ENCODE measurements at places on chromosomes 2 and 18.

DNA sequence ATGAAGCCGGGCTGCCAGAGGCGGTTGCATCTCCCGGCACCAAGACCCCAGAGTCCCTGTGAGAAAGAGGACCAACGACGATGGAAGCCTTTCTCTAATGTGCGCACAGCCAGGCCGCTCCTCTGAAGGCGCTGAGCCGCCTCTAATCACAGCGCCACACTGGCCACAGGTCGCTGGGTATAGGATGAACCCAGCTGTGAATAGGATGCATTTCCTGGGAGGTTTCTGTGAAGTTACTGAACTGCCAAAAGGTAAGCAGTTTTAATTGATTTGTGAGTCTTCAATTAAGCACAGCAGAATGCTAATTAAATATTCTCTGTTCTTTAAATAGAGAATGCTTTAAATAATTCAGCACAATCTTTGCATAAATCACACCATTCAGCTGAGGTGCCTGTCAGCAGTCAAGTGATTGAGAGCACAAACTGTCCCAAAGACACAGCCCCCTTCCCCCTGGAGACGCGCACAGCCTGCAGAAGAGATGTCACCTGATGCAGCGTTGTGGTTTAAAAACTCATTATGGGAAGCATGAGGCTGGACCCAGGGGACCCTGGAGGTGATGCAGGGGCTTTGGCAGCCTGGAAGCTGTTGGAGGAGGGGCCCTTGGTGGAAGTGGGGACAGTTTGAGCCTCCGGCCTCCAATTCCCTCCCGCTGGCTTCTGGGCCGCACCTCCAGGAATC, 98.1 kb downstream of the RTP5 start:
- no peak for DNase-seq

DNA sequence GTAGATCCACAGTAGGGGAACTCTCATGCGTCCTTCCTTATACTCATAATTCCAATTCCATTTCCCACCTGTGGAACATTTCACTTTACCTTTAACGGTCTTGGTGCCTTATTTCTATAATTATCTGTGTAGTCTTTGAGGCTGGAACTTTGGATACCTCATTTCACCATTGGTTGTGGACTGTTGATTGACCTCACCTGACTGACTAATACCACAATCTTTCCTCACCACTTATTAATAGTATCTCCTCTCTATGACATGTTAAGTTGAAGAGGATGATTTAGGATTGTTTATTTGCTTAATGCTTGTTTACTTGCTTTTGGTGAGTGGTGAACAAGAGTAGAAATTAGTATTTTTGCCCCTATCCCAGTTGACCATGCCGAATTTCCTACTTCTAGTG, 50.0 kb downstream of the R3HDM1 start:
- no peak for DNase-seq

GRCh38 chr18:54119524-54120019, 104.9 kb downstream of the MBD2 start:
- DNase-seq: peak; percentile 52

- no peak for DNase-seq
These were observed 24.7 kb downstream of the STEAP3 start for GRCh38 chr2:119248311-119248710.

DNA sequence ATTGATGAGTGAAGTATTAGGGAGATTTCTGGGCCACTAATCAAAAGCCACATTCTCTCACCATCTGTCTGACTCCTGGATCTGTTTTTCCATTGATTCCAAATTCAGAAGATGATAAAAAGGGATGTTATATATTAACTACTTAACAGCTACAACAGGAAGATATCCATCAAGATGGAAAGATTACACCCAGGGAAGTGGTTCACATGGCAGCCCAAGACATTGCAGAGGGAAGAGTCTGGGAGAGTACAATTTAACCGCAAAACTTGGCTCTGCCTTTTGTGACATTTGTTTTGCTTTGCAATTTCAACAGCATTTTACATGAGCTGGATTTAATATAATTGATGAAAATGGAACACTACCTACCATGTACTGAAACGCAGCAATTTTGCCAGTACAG, 22.5 kb upstream of the TCF4 start:
- no peak for DNase-seq

DNA sequence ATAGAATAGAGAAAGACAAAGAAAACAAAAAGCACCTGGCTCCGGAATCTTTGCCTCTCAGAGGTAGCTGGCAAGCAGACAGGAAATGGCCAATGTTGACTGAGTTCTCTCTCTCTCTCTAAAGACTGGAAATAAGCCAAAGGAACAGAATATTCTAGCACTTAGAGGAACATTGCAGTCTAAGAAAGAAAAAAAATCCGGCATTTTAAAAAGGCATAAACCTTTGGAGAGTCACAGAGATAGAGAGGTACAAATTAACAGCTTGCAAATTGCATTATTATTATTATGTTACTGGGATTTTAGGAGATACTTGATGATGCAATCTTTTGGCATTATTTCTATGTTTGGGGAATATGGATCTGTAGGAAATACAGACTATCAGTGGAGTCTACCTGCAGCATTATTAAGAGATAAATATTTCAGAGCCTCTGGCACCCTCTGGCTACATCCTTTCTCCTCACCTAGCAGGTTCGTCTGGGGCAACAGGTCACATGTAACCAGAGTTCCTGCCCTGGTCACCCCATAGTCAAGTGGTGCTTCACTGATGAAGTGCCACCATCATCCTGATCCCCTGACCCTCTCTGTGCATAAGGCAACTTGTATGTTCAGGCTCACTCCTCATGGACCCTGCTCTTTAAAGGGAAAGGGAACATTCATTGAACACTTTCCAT, 318.9 kb upstream of the ACVR2A start:
- no peak for DNase-seq

DNA sequence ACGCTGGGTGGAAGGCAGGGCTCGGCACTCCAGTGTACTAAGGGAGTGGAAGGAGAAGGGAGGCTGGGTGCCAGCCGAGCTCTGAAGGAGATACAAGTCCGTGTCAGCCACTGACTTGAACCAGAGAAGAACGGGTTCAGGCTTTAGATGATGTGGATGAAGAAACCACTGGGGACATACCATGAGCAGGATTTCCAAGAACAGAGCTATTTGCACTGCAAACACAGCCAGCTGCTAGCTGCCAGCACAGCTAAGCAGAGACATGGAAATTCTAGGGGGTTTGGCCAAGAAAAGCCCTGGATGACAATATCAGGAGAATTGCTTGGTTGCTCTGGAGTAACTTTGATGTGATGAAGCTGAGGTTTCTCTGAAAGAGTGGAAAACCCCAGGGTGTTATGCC, 5.2 kb downstream of the CD207 start:
- no peak for DNase-seq

GRCh38 chr18:706405-706804, 6.0 kb downstream of the ENOSF1 start:
- no peak for DNase-seq

DNA sequence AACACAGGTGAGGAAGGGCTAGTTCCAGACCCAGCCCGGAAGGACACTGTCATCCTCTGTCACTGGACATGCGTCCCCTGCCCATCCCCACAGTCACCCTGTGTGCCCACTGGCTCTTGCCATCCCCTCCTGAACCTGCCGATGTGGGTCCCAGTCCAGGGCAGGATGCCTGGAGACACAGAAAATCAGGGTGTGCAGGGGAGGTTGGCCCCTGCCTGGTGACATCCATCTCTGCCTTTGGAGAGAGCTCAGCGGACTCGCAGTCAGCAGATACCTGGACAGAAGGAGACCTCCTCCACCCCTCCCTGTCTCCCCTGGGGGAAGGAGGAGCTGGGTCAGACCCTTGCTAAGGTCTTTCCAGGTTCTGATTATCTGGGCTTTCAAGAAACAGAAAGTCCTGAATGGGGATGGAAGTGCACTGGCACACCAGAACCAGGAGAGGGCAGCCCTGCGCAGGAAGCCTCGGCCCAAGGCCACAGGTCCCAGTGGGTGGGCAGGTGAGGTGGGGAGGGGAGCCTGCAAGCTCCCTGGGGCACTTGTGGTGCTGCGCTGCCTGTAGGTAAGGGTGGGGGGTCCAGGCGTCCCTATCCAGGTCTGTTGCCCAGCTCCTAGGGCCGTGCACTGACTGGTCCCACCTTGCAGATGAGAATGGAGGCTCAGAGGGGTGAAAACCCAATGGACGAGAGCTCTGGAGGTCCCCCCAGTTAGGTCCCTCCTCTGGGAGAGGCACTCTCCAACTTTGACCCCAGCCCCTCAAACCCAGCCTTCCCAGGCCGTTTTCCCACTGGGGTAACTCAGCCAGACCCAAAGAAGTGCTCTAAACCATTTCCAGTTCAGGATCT, 9.7 kb upstream of the OTOS start:
- peak; percentile 90 for DNase-seq

GRCh38 chr2:74206180-74206688, 7.8 kb downstream of the MTHFD2 start:
- DNase-seq: no peak

DNA sequence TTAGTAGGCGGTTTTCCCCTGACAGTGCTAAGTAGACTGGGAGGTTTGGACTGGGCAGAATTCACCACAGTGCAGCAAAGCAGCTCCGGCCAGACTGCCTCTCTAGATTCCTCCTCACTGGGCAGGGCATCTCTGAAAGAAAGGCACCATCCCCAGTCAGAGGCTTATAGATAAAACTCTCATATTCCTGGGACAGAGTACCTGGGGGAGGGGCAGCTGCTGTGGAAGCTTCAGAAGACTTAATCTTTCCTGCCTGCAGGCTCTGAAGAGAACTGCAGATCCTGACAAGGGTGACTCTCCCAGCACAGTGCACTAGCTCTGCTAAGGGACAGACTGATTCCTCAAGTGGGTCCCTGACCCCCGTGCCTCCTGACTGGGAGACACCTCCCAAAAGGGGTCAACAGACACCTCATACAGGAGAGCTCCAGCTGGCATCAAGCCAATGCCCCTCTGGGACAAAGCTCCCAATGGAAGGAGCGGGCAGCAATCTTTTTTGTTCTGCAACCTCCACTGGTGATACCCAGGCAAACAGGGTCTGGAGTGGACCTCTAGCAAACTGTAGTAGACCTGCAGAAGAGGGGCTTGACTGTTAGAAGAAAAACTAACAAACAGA, 266.8 kb upstream of the CRIM1 start:
- DNase-seq: no peak

DNA sequence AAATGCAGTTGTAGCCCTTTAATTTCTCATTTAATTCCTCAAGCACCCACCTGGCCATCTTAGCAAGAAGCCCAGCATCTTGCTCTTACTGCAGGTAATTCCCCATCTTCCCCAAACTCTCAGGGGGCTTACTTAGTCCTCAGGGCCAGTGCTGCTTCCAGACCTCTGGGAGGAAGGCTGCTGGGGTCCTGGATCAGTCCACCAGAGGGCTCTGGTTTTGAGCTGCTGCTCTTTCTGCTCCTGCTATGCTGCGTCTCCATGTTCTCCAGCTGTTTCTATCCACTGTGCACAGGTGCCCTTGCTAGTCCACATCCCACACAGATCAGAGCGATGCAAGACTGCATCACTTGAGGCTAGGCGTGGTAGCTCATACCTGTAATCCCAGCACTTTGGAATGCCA, 34.5 kb upstream of the TMEM87B start:
- peak; percentile 51 for DNase-seq

DNA sequence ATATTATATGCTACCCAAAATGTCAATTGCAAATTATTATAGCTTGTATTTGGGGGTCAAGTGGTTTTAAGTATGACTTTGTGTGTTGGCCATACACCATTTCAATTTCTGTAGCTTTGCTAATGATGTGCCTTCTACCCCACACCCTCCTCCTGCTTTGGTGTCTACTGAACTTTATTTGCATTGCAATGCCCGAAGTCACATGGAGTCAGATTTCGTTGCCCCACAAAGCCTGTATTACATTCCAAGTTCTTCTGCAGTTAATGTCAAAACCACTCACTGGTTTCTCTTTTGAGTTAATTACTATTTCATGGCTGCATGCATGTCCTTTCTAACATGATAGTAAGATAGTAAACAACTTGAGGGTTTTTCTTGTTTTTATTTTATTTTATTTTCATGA, 528.9 kb downstream of the RIT2 start:
- DNase-seq: peak; percentile 27

GRCh38 chr2:197146995-197147394, 163.6 kb downstream of the ANKRD44 start:
- no peak for DNase-seq

DNA sequence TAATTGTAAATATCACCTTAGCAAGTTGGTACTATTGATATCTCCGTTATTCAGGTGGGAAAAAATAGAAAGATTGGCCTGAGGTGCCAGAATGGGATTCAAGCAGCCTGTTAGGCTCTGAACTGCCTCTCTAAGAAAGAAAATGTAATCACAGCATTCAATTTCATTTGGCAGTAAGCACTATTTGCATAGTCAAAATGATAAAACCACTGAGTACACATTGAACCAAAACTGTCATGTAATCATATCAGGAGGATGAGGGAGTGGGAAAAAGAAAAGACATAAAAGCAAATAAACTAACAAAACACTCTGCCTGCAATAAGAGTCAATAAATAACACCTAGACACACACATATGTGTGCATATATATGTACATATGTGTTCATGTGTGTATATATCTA, 103.9 kb upstream of the TACR1 start:
- DNase-seq: no peak
